ENCODE measurements at places on chromosomes 5 and 9.

GRCh38 chr9:7510199-7510598 is 289.4 kb downstream of the DMAC1 start:
- no peak for DNase-seq

DNA sequence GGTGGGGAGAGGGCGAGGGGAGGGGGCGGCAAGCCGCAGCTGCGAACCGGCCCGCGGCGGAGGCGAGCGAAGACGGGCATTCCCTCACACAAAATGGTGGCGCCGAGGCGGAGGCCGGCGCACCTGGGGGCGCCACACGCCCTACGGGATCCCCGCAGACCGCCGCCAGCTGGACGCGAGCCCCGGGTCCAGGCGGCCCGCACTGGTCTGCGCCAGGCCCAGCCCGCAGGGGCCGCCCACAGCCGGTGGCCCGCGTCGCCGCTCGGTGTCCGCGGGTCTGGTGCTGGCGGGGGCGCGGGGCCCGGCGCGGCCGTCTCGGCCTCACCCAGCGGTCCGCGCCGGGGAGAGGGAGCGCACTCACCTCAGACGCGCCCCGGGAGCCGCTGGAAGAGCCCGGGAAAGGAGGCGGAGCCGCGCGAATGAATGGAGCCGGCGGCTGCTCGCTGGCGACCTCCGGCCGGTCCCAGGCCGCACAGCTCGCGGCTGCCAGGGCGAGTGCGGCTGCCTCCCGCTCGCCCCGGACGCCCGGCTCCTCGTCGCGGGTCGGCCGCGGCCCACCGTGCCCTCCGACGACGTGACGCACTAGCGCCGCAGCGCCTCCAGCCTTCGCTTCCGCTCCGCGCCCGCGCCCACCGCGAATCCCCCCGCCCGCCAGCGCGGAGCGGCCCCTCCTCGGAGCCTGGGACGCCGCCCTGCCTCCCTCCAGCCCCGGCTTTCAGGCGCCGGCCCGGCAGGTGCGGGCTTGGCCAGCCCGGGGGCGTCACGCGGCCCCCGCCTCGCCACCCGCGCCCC is at the start of gene FAM169A:
FAM169A (minus strand) TSS at position 584 of the 792 bp plus-strand sequence. CDS start 24,711 bp downstream, outside the sequence.
- DNase-seq = peak; percentile 54

DNA sequence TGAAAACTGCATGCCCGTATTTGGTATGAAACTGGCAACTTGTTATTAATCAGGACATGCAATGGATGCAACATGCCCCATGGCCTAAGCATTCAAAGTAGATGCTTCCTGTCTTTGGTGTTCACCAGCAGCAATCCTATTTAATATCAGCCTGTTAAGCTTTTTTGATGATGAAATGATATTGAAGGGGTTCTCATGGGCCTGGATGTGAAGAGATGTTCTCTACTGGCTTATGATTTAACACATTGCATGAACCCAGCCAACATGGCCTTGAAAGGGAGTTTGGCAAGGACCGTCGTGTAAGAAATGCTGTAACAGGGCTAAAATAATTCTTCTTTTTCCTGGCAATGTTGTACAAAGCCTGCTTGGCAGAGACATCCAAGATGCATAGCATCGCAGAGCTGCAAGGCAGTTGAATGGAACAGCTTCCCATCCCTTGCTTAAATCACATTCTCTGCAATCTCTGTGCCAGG is 111.2 kb downstream of the SMARCA2 start:
- DNase-seq = no peak

DNA sequence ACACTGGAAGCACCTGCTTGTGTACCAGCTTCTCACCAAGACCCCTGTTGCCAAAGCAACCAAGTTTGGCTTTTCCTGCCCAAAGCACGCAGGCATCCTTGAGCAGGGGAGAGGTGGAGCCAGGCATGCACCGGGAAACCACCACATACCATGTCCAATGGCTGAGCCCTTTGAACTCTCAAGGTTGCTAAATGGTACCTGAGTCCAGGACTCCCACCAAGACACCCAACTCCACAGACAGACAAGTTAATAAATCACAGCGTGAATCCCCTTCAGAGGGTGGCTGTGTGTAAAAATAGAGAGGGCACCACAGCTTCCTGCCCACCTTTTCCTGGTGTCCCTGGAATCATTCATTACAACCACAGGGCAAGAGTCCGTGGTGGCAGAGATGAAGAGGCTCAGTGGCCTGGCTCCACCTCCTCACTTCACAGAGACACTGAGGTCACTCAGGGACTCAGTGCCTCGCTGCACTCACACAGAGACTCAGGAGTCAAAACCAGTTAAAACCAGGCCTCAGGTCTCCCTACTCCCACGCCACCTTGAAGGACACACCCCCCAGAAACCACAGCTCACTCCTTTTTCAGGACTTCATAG is 143.7 kb downstream of the C5orf15 start:
- no peak for DNase-seq

DNA sequence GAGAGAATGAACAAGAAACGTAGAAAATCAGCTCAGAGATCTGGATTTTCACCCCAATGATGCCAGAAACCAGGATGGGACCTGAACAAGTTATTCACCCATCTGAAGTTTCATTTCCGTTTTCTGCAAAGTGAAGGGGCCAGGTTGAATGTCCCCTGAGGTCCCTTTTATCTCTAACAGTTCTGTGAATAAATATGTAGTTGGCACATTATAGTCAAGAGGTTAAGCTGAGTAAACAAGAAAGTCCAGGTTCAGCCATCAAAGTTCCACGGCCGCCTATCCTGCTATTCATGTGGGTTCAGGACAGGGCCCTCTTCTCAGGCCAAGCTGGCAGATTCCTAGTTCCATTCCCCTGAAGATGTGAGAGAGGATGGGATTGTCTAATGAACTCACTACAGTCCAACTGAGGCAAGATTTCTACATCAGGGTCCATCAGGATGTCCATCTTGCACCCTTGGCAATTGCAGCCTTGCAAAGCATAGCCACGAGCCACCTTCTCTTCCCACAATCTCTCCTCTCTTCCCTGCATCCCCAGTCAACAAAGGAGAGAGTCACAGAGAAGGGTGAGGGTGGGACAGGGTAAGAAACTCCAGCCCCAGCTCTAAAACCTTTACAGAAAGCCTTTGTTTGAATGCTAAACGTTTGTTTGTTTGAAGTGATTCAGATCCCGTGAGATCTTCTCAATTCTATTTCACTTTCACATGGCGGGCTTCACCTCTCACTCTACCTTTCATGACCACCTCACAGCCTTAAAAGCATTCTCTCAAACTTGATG is 311.0 kb downstream of the SLIT3 start:
- no peak for DNase-seq

- DNase-seq = no peak
Observed at GRCh38 chr9:6978591-6978990, 220.8 kb downstream of the KDM4C start.

DNA sequence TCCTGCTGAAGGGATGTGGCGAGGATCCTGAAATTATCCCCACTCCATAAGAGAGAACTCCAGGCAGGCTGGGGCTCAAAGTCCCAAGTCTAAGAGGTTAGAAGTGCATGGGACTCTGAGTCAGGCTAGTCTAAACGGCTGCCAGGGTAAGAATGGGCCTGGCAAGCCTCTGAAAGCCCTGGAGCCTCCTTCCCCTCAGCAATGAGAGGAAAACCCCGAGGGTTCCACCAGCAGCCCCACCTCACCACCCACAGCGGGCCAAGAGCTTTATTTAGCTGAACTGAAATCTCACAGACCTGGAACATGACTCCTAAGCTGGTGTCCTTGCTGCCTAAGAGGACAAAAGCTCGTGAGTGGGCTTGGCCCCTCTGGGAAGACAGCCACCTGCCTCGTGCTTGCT is 135.5 kb downstream of the SEC61B start:
- DNase-seq = peak; percentile 73

DNA sequence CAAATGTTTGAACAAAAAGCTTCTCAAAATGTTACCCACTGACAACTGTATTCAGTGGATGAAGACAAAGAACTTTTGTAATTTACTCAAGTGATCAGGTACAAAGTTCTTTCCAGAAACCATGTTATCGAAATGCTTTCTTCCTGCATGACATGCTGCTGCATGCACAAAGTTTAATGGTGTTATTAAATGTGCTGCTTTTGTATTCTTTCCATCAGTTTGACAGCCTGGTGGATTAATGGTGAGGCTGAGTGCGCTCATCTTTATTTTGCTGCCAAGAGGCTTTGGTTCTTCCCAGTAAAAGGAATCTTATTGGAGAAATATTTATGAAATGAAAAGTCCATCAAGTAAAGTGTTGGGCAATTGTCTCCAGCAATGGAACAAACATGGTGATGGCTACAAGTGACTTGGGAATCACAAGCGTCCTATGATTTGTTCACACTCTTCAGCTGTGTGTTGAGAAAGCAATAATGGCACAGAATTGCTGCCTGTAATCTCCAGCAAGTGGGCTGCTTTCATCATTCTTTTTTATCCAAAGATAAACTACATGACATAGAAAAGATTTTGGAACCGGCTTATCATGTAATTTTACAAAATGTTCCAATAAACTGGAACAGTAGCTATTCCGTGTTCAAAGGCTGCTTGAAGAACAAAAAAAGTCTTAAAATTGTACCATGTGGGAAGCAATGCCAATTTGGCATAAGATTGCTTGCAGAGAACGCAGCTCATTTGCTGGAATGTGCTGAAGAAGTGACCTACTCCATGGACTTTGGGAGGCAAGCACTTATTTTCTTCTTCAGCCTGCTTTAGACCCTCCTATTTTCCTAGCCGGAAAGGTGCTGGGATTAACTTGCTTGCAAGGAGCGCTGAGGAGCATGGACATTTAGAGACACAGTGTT is 153.1 kb downstream of the HSD17B3 start:
- no peak for DNase-seq

DNA sequence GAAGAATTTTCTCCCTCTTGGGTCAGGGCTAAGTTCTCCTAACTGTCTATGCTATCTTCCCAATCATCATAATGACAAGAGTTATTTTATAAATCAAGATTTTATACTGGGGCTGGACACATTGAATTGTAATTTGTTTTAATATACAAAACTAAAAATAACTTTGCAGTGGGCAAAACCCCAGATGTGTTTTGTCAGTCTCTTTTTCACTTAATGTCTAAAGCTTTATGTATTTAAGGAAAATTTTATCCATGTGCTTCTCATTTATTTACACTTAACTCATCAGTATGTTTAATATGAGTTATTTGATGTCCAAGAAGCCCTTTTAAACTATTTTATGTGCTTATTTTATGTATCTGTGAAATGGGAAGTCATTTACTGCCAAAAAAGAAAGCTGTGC is 362.8 kb upstream of the ADAMTSL1 start:
- no peak for DNase-seq

- no peak for DNase-seq
Observed at GRCh38 chr9:88645172-88645878, 110.3 kb downstream of the NXNL2 start.

GRCh38 chr5:82097-82496 is 9.9 kb upstream of the PLEKHG4B start:
- no peak for DNase-seq

DNA sequence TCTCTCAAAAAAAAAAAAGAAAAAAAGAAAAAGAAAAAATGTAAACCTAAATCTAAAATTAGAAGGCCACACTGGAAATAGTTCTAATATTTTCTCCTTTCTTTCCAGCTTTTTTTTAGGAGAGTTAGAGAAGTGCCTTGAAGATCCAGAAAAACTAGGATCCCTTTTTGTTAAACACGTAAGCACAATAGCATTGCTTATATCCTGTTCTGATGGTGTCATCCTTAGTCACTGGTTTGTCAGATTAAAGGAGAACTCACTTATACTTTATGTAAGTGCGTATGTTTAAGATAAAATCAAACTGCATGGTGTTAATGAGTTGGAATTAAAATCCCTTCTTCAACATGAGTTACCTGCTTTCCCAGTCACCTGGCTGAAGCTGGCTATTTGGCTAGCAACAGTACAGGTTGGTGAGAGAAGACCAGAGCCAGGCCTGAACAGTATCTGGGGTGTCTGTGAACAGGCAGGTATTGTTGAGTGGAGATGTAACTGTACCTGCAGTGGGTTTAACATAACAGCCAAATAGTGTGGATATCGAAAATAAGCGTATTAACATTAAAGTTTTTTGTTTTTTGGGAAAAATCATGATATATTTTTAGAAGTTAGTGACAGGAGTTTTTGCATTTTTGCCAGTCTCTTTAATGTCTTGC is 104.7 kb upstream of the OTULINL start:
- no peak for DNase-seq

- DNase-seq = peak; percentile 89
Observed at GRCh38 chr5:112228667-112229066, 190.4 kb downstream of the EPB41L4A start.

GRCh38 chr5:89686081-89686765 is 723.3 kb downstream of the CETN3 start:
- DNase-seq = no peak

DNA sequence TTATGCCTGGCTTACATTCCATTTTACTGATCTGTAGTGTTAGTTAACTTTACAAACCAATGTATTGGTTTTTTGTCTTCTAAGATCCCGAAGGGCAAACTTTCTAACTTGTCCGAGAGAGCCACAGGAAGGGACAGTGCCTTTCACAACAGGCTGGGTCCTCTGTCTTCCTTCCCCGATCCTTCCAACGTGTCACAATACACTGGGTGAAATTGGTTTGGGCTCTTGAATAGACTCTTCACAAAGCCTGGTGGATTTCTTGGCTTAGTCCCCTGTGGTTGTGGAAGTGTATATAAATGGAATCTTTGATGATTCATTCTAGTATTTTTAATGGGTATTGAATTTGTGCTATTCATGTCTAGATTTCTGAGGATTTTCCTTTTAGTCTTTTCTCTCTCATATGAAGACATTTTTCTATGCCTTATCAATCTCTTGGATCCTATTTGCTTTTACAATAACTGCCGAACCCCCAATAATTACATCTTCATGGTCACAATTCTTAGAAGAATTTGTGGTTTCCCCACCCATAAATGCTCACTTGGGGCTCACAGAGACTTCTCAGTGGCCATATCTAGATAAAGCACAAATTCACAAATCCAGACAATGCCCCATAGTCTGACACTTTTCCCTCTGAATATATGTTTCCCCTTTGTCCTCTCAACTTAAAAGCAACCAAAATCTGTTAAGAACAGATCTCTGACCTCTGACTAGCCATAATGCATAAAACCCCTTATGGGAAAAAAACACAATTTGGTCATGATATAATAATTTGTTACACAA is 107.7 kb downstream of the MTRR start:
- DNase-seq = no peak

- DNase-seq = no peak
Observed at GRCh38 chr5:43270645-43271044, 42.6 kb downstream of the HMGCS1 start.

DNA sequence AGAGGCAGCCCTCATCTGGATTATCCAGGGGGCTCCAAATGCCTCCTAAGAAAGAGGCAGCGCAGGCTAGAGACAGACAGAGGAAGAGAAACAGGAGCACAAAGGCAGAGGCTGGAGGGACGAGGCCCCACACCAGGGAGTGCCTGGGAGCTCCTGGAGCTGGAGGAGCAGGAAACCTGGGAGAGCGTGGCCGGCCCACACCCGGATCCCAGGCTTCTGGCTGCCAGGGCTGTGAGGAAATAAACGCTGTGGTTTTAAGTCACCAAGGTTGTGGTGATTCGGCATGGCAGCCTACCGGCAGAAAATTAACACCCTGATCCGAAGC is 165.5 kb downstream of the OLFM1 start:
- DNase-seq = no peak

GRCh38 chr9:124262649-124262972 is 4.9 kb downstream of the NEK6 start:
- DNase-seq = no peak

GRCh38 chr5:174186096-174186695 is 140.7 kb downstream of the NSG2 start:
- DNase-seq = no peak

GRCh38 chr9:111064160-111064837 is 26.0 kb upstream of the LPAR1 start:
- no peak for DNase-seq
